ENCODE measurements at places on chromosomes 7 and 10. TPM values are rescaled to one million over a fixed set of nuclear protein-coding genes. Genes with fewer than 3 reads are reported as not detected.

CUZD1 gene
- total RNA-seq, result 0.39 TPM

ZNF679 gene
- total RNA-seq, result not detected

PAX4 gene
- not detected for total RNA-seq

LMOD2 gene
- total RNA-seq, result not detected

NPSR1 gene
- not detected for total RNA-seq
